ENCODE measurements at places on chromosomes 3 and 15.
A peak's percentile ranks its signal among the peaks of the same experiment; 100 is the strongest.

GRCh38 chr3:188607805-188608315, 453.9 kb downstream of the LPP start:
- DNase-seq = no peak

DNA sequence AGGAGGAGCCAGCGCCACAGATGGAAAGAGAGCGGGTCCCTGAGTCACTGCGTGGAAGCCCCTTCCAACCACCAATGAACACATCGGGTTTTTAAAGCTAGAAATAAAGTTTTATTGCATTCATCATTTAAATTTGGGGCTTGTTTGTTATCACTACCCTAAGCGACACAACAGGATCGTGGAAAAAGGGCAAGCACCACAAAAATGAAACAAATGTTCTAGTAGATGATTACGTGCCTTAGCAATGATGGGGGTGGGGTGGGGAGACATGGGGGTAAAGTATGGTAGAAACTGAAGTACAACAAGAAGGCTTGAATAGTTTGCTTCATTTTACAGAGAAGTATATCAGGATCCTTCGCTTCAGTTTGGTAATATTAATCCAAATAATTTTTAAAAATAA, 221.6 kb upstream of the ATP10A start:
- no peak for DNase-seq

DNA sequence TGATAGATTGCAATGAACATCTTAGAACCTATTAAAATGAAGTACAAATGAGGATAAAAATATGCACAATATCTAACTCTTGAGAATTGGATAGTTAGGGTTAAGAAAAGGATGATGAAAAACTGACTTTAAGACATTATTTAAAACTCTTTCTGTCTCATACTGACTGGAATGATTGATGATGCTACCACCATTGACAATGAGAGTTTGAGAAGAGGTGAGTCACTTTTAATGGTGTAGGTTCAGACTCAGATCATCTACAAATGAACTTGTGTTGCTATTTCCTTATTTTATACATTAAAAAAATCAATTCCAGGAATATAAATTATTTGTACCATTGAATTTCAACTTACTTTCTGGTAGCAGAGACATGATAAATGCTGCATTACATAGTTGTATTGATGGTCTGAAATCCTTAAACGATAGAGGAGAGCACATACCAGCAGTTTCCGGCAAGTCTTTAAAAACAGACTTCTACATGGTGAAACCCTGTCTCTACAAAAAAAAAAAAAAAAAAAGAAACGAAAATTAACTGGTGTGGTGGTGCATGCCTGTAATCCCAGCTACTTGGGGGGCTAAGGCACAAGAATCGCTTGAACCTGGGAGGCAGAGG, 409.0 kb downstream of the OTOL1 start:
- no peak for DNase-seq

DNA sequence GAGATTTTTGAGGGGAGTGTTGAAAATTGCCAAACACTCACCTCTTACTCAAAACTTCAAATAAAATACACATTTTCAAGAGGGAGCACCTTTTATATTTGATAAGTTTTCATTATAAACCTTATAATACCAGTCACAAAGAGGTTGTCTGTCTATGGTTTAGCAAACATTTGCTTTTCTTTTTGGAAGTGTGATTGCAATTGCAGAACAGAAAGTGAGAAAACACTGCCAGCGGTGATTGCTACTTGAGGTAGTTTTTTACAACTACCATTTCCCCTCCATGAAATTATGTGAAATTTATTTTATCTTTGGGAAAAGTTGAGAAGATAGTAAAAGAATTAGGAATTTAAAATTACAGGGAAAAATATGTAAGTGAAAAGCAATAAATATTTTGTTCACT, 20.1 kb downstream of the DIPK2A start:
- no peak for DNase-seq

DNA sequence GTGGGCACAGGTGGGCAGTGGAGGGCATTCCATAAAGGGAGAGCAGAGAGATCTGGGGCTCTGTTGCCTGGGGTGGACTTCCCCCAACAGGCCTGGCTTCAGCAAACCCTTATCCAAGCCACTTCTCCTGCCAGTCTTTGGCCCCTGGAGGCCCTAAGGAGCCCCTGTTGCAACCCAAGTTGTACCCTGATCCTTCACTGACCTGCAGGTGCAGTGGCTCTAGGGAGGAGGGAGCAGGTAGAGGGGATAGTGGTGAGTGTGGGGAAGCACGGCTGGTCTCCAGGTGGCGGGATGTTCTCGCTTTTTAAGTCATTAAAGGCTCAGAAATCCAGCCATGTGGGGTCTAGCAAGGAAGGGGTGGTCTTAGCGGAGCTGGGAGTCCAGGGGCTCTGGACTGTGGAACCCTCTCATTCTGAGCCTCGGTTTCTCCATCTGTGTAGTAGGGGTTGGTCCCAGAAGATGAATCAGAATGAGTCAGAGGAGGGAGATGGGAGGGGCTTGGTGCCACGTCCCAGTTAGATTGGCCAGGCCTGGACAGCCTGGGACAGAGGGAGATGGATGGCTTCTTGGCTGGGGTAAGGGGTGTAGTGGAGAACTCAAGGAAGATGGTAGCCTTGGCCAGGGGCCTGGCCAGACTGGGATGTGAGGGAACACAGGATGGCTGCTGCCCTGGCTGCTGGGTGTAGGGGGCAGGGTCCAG, 2.6 kb downstream of the ZBTB47 start:
- DNase-seq = no peak

DNA sequence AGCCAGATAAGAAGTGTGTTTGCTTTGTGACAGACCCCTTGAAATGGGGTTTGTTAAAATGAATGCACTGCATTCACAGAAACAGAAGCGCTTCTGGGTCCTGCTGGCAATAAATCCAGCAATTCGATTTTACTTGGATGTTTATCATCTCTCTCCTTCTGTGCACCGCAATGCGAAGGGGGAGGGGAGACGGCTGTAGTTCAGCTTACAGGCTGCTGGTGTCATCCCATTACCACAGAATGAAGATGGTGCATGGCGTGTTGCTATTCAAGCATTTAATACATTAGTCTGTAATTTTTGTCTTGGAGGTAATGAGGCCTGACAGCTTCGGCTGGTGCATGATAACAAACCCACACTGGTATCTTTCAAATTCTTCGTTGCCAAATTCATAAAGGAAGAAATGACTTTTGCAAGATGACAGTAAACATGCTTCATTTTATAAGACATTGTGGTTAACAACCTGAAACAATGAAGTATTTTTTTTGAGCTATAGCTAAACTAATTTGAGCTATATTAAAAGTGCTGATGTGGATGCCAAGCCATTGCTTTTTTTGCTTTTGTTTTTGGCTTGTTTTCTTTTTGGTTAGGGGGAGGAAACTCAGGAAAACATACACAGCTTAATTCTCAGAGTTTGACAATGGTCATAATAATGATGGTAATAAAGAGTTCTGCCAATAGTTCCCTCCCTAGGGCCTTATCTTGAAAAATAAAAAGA, 418.3 kb downstream of the OTOL1 start:
- peak; percentile 42 for DNase-seq

- DNase-seq = no peak
Measured at GRCh38 chr15:41969851-41970431, 2.4 kb downstream of the EHD4 start.

All from NCI-H1417 (cell line).